Activated CD4-positive, alpha-beta T cell treated with anti-CD3 and anti-CD28 coated beads, Interleukin-2, amount 50 U/mL, for 1 hour (primary cell): ENCODE measurements at places on chromosomes 2 and 18.

- DNase-seq: no peak
Measured at GRCh38 chr18:48100165-48100575, 169.7 kb upstream of the SMAD2 start.

DNA sequence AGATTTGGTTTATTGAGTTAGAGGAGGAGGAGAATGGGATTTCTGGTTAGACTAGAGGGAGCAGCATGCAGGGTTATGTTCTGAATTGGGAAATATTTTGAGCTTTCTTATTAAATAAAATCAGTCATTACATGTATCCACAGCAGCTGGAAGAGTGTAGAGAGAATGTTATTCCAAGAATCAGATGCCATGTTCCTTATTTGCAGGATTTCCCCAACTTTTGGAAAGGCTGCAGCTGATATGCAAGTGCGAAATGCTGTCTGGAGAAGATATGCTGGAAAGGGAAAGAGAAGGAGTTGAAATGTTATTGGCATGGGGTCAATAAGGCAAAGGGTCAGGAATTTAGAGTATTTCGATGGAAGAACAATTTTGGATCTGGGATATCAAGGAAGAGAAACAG lies 255.8 kb downstream of the MTX2 start:
- DNase-seq: no peak

DNA sequence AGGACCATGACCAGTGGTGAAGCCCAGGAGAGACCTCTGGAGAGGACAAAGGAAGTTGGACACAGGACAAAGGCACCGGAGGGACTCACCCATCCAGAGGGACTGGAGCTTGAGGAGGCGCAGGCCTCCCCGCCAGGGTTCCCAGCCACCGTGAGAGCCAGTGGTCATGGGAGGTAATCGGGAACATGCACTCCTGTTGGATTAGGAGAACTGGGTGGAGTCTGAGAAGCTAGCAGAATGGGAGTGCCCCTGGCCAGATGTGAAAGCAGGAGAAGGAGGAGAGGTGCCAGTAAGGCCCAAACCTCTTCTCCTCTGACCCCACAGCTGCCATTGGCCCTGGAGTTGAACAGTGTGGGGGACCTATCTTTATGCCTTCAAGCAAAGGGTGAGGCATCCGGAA lies 20.3 kb downstream of the POU3F3 start:
- DNase-seq: no peak

GRCh38 chr2:23402205-23402740 lies 17.3 kb downstream of the KLHL29 start:
- no peak for DNase-seq

DNA sequence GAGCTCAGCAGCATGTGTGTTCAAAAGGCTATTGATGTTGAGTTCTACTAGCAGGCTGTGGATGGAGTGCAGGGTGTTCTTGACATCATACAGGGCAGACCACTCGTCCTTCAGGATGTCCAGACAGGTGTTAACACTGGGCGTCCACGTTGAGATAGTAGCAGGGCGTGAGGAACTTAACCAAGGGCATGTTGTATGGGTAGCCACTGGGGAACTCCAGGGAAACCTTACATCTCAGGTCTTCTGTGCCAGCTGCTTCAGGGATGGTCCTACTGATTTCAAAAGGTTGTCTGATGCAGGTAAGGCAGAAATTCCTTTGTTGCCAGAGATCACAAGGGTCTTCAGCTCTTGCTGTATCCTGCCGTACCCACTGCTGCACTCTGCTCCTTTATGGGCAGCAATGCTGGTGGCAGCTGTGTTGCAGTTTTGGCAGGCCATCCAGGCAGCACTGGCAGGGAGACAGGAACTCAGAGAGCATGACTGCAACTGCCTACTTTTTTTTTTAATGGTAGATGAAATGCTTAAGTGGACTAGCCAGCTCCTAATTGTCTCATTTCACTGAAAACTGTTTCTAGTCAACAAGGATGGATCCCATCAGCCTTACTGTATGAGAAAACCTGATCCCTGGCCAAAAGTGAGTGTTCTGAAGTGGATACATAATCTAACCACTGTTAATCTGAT lies 32.4 kb upstream of the RBBP8 start:
- no peak for DNase-seq

DNA sequence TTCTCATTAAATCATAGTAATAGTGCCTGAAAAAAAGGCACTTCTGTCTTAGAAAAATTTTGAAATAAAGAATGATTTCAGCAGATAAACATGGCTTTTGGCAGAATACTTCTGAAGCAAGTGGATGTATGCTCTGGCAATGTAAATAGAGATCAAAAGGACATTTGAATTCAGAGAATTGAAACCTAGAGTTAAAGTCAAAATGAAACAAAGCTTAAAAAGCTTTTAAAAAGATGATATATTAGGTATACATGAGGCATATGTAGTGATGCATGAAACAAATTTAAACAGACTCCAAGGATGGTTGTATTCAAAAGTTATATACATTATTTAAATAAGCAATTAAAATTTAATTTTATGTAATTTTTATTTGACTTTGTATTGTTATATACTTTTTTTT lies 1344.5 kb upstream of the TMEFF2 start:
- DNase-seq: no peak

DNA sequence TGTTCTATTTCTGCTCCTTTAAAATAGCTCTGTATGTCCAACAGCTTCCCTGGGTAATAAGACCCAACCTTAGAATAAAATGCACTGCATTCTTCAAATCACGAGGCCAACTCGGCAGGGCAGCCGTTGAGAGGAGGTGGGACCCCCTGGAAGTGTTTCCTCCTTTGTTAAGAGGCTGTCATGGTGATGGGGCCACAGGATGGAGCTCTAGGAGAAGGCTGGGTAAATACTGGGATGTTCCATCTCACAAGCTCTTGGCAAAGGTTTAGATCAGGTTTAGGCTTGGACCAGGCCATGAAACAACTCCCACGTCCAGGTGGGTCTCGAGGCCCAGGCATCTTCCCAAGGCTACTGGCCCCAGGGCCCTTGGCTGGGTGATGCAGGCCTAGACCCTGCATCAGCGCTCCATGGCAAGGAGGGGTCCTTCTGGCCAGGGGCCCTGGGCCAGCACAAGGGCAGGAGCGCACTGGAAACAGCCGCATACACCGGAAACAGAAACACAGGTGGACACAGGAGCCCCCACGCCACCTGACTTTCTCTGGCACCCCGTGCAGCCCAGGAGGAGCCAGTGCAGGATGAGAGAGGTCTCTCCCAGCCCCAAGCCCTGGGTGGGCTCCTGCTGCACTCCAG lies 38.8 kb upstream of the OTOS start:
- DNase-seq: no peak

DNA sequence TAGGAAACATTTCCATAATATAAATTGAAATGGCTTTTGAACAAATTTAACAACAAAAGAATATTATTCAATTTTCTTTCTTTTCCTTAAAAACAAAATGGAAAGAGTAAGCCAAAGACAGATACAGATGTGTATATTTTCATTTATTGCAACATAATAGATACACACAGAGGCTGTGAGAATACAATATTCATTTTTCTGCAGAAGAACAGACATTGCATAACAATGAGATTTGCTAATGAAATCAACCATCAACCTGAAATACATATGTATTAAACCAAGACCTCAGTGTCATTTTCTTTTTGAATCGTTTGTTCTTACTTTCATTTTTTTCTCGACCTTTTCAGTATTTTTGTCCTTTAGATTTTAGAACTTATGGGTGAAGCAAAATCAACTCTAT lies 95.1 kb downstream of the BAZ2B start:
- DNase-seq: no peak

DNA sequence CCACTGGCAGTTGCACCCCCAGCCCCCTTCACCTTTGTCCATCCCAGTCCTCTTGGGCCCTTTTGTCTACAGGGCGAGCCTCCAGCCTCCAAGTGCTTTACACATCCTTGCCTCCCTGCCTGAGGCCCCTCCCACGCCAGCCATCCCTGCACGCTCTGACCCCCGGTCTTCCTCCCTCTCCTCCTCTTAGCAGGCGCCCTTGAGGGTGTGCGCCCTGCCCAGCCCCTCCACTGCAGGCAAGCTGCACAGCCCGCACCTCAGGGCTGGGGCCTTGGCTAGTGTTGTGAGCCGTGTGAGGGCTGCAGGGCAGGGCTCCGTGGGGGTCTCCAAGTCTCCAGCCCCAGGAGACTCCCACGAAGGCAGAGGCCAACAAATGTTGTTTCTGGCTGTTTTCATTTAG lies 6.9 kb downstream of the BOK start:
- no peak for DNase-seq

DNA sequence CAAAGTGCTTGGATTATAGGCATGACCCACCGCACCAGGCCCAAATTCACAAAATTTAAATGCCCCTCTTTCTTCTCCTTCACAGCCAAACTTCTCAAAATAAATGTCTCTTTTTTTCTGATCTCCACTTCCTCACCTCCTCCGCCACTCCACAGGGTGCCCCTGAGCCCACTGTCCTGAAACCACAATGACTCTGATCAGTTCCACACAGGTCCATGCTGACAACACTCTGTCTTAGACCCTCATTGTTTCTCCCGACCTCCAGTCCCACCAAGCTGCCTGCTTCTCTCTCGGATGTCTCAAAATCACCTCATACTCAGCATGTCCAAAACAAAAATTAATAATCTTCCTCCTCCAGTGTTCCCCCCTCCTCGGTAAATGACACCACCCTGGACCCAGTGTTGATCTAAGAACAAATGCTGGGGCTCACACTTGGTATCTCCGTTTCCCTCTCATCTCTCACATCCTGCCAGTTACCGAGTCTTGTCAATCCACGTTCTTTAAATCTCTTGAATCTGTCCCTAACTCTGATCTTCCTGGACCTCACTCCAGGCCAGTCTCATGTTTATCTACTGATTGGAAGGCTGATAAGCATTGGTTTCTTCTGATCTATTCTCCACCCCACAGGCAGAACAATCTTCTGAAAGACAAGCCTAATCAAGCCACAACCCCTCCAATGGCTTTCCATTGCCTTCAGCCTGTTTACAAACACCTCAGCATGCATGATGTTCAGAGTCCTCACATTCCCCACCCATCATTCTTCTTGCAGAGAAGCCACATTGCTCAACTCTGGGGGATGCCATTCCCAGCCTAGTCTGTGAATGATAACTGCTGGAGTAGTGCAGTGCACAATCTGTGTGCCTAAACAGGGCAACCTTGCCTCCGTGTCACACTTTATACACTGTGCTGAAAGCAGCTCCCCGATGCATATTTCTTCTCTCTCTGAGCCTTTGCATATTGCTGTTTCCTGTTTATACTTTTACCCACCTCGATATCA lies 12.4 kb upstream of the ANKRD44 start:
- DNase-seq: no peak

- no peak for DNase-seq
Measured at GRCh38 chr2:70807828-70808118, 12.6 kb downstream of the CLEC4F start.

DNA sequence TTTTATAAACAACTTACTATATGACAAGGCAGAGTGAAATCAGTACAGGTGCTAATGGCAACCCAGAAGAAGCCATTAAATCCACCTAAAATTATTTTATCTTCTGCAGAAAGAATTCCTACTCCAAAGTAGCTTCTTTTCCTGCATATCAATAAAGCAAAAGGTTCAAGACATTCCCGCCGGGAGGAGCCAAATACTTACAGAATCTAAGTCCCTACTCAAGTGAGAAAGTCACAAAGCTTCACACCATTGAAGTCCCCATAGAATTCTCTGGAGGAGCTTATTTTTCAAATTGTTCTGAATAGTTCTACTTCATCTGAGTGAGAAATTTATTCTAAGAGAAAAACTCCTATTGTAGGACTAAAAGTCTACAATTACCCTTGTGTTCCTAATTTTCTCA lies 233.7 kb upstream of the HNRNPA3 start:
- no peak for DNase-seq

DNA sequence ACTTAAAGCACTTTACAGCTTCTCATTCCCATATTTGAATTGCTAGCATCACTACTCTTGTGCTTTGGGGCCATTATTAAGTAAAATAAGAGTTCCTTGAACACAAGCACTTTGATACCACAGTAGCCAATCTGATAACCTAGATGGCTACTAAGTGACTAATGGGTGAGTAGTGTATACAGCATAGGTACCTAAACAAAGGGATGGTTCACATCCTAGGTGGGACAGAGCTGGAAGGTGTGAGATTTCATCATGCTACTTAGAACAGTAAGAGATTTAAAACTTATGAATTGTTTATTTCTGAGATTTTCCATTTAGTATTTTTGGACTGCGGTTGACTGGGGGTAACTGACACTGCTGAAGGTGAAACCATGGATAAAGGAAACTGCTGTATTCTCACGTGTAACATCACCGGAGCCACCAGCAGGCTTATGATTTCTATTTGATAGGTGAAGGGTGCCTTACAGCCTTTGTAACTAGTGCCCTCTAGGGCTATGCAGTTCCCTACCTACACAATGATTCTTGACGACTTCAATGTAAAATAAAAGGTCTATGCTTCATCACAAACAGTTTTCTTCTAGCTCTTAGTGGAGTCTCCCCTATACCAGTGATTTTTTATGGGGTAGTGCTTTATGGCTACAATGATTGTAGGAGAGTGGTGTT lies 22.1 kb upstream of the CRIM1 start:
- DNase-seq: no peak

- no peak for DNase-seq
Measured at GRCh38 chr2:216601632-216602409, 31.4 kb upstream of the IGFBP2 start.

- no peak for DNase-seq
Measured at GRCh38 chr2:236464140-236464539, 105.5 kb upstream of the ACKR3 start.

DNA sequence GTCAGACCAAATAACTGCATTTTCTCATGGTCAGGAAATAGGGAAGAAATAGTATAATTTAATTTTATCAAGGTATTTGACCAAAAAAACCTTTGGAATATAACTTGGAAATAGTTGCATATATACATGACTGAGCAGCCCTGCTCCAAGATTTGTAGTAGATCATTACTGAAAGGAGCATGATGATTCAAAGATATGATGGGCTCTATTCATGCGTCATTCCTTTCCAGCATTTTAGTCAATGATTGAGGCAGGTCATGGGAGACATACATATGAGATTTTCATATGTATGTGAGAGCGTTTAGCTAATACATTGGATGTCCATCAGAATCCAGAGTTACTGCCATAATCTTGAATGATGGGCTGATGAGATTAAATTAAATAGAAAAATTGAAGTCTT lies 74.5 kb downstream of the CAB39 start:
- no peak for DNase-seq
